Central memory CD8-positive, alpha-beta T cell (primary cell): ENCODE measurements at places on chromosomes 1 and 21.

- peak; percentile 27 for DNase-seq
Measured at GRCh38 chr21:38766987-38767722, 38.6 kb upstream of the ETS2 start.

DNA sequence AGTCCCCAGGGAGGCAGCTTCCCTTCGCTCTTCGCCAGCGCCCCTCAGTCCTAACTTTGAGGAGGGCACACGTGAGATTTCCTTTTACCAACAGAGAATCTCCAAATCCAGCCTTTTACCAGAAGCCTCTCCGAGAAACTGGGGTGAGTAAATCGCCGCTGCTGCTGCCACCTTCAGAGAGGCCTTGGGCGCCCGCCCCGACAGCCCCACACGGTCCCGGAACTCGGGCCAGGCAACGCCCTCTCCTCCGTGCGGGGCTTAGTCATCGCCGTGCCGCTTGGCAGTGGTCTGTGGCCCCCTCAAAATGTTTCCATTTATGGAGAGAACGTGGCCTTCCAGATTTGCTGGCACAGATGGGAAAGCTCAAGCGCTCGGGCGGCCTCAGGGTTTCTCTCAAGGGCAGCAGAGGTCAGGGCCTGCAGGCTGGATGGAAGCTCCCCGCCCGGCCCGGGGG is 41.4 kb upstream of the COL6A2 start:
- DNase-seq = no peak

- no peak for DNase-seq
Measured at GRCh38 chr1:226407199-226407496, 745 bp downstream of the PARP1 start.

DNA sequence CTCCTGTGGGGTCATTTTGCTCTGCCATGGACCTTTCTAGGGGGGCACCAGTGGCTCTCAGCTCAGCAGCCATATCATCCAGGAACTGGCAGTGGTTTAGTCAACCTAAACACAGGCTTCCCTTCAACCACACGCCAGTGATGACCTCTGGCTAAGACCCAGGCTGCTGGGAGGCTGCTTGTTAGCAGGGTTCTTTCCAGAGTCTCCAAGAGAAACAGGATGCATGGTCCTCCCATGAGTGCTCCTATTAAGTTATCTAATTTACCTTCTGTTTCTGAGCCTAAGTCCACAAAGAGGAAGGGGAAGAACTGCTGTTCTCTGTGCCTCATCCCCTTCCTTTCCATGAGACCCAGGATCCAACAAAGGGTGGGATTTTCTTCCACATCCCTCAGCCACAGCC is 137.3 kb upstream of the PLXNA2 start:
- DNase-seq = no peak
